ENCODE measurements at places on chromosomes 5 and 9.

DNA sequence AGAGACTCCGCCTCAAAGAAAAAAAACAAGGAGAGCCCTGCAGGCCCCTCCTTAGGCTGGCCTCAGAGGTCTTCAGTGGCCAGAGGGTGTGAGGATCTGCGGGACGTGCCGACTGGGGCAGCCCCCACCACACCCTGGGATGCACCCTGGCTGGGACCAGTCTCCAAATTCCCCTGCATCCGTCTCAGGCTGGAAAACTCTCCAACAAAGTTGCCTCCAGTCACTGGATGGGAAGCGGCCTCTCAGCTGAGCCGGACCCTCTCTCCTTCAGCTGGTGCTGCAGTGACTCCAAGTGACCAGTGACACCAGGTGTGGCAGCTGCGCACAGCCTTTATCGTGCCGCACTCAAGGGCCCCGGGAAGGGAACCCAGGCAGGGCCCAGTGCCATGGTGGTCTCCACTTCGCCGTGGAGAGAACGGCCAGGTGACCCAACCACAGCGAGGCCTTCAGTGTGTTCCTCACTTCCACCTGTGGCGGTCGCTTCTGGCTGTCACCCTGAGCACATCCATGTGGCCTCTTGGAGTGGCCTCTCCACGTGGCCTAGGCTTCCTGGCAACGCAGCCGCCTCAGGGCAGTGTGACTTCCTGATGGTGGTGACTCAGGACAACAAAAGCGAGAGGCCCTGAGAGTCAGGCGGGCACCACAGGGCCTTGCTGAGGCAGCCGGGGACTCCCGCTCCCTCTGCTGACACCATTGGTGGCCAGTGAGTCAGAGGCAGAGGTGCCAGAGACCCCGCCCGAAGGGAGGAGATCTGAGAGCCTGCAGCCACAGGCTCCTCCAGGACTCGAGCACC, 19.3 kb upstream of the CAMSAP1 start:
- no peak for DNase-seq

DNA sequence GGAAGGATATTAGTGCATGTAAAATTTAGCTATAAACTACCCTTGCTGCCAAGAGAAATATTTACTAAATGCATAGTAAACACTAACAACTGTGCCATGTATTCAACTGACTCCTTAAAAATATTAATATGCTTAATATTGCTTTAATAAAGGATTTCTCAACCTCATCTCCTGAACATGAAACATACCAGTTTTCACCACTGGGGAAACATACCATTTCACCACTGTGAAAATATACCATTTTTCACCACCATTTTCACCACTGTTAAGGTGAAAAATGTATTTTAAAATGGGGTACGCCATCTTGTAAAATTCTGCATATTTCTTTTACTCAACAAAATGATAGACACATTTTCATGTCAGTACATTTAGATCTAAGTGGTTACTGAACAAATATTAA, 4.5 kb downstream of the RAB14 start:
- no peak for DNase-seq

- DNase-seq, result no peak
These were observed 135.0 kb downstream of the OXCT1 start for GRCh38 chr5:41735213-41735612.

DNA sequence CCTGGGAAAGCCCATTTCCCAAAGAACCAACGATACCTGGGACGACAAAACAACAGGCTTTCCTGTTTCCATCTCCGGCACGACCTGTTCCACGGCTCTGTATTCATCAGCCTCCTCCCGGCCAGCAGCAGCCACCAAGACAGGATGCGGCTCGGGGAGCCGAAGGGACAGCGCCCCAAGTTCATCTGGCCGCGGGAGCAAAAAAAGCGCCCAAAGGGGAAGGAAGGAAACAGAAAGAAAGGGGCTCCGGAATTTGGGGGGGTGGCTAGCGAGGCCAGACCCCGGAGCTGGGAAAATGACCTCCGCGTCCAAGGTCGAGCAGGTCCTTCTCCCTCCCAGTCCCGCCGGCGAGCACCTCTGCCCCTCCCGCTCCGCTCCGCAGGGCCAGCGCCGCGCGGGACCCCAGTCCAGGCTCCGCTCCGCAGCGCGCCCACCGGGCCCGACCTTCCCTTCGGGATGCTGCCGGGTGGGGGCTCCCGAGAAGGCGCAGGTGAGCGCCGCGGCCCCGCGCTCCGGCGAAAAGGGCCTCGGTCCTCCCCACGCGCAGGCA, 608 bp downstream of the ELOVL7 start:
- peak; percentile 37 for DNase-seq

GRCh38 chr5:74164725-74165235, 475.7 kb downstream of the ENC1 start:
- no peak for DNase-seq

DNA sequence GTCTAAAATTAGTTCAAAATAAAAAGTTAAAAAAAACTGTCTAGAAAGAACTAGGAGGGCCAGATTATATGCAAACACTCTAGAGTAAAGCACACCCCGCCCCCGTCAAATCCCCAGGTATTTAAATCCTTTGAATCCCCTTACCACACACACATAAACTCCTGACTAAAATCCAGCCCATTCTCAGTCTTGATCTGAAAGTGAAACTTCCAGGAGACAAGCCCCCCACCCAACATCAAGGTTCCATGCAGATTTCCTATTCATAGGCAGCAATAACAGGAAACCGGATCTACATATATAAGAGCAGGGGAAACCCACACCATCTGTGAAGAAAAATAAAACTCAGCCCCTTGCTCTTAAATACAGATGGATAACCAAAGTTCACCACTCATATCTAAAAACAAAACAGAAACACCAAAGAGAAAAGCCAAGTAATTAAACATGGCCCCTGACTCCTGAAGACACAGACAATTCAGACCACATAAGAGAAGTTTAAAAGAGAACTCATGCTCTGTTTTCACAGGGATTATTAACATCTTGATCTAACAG, 42.3 kb downstream of the MARCHF3 start:
- no peak for DNase-seq

DNA sequence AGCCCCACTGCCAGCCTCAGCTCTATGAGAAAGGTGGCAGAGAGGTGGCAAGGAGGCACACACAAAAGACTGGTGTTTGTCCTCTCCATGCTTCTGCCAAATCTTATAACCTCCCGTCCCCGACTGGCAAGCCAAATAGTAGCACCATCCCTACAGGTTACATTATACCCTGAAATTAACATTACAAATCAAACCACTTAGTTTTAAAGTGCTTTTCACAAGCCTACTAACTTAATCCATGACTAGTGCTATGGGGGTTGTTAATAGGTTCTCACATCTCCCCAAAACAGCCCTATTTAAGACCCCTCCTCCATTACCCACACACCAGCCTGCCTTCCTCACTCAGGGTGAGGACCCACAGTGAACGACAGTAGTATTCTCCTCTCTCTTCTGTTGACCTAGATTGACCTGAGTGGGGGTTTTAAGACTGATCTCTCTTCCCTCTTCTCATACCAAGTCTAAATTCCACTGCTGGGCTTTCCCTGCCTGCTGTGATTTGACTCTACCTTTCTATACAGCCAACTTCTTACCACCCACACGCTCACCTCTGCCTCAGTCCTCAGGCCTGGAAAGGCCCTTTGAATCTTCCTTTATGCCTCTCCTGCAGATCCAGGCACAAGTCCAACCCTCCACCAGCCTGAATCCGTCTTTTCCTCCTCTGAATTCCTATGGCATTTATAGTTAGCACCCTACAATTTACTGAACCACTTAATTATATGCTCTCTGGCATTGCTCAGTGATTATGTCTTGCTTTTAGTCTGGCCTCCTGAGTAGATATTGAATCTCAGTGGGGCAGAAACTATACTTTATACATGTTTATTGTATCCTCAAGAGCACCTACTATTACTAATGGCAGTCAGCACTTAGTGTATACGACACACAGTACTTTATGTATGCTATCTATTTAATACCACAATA, 116.1 kb downstream of the TMEM174 start:
- no peak for DNase-seq

GRCh38 chr9:33202552-33203201, 35.5 kb upstream of the B4GALT1 start:
- no peak for DNase-seq

DNA sequence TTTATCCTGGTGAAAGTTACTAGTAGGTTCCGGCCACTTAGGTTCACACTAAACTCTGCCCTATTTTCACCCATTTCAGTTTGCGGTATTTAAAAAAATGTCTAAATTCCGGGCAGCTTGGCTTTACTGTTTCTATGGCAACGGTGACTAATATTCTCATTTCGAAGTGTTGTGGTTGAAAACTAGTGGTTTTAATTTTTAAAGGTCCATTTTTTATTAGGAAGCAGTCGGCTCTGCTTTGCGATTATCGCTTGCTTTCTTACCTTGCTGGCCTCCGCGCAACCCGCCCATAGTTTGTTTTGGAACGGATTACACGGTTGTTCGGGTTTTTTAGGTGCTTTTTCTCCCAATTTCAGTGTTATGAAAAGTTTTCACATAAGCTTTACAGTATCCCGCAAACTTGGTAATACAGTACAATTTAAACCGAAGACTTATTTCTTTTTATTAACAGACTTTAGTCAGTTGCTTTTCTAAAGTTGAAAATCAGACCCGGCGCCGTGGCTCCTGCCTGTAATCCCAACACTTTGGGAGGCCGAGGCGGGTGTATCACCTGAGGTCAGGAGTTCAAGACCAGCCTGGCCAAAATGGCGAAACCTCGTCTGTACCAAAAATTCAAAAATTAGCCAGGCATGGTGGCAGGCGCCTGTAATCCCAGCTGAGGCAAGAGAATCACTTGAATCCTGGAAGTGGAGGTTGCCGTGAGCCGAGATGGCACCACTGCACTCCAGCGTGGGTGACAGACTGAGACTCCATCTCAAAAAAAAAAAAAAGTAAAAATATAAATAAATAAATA, 1.6 kb downstream of the KDM4C start:
- no peak for DNase-seq

GRCh38 chr5:67156976-67157583, 39.5 kb downstream of the CD180 start:
- peak; percentile 36 for DNase-seq

DNA sequence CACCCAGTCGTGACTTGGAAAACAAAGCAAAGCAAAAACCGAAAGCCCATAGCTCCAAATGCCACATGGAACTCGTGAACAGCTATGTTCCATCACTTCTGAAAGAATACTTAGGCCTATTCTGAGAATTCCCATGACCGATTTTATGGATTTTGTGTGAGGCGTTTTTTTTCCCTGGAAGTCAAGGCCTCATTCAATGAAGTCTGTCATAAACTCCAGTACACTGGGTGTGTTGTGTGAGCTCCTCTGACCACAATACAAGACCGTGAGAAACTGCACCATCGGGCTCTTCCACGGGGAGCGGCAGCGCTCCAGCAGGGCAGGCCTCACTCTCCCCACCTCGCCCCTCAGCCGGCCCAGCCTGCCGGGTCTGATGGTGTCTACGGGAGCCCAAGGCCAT, 209.5 kb downstream of the FANCC start:
- DNase-seq, result no peak
